ENCODE measurements at places on chromosomes 7 and 10.

DNA sequence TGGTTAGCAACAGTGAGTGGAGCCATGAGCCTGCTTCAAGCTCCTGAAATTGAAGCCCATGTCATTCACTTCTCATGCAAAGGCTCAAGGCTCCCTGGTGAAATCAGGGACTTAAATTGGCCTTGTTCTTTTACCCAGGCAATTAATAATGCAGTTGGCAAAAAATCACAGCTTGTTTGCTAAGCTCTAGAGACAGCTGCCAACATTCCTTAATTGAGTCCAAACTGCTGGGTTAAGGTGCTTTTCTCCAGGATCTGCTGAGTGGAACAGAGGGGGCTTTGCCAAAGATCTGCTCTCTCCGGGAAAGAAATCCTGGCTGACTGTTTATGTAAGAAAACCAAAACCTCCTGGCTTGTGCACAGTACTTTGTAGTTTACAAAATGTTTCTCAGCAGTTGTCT, 257.6 kb upstream of the GHITM start:
- no peak for DNase-seq

DNA sequence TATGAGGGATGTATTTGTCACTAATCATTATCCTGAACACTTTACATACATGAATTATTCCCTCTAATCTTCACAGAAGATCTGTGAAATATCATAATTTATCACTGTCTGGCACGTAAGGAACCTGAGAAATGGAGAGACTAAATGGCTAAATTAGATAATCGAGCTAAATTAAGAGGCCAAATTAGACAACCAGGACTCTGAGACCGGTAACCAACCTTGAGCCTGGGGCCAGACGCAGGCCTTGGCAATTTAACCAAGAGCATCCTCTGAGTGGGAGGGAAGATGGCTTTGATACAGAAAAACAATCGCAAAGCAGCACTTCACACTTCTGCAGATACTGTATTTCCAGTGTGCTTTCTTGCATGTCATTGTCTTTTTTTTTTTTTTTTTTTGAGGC, 21.4 kb downstream of the SVOPL start:
- DNase-seq, result no peak

- no peak for DNase-seq
Measured at GRCh38 chr7:875051-875450, 1.3 kb upstream of the GET4 start.

DNA sequence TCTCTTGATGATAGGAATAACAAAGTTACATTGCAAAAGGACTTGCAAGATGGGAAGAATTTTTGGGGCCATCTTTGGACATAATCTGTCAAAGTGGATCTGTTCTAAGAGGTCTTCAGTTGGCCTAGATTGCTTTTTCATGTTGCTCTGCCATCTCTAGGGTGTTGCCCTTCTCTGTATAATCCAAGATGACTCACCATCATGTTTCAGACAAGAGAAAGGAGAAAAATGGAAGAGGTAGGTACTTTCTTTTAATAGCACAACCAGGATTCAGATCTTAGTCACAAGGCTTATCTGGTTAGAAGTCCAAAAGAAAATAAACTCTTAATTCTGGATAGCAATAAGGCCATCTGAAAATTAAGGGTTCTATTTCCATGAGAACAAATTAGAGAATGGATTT, 38.7 kb upstream of the FOXP2 start:
- DNase-seq, result no peak

- no peak for DNase-seq
Measured at GRCh38 chr7:47830015-47830414, 118.3 kb downstream of the PKD1L1 start.

DNA sequence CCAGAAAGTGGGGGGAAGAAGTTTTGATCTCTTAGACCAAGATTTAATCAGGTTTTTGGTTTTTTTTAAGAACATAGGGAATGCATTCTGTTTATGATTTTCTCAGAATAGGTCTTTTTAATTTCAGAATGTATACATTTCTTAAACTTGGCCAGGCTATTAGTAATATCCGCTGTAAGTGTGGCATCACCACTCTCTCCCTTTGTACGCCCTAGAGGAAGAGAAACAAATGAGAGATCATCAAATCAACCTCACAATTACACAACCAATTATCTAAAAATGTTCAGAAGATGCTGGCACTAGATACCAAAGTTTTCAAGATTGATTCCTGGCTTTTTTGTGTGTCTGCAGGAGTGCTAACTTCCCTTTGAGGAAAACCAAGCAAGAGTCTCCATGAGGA, 70.0 kb downstream of the KLF6 start:
- DNase-seq, result no peak

- DNase-seq, result no peak
Measured at GRCh38 chr10:58516119-58516518, 3.4 kb downstream of the BICC1 start.

GRCh38 chr7:41116817-41117216, 586.1 kb downstream of the INHBA start:
- no peak for DNase-seq

DNA sequence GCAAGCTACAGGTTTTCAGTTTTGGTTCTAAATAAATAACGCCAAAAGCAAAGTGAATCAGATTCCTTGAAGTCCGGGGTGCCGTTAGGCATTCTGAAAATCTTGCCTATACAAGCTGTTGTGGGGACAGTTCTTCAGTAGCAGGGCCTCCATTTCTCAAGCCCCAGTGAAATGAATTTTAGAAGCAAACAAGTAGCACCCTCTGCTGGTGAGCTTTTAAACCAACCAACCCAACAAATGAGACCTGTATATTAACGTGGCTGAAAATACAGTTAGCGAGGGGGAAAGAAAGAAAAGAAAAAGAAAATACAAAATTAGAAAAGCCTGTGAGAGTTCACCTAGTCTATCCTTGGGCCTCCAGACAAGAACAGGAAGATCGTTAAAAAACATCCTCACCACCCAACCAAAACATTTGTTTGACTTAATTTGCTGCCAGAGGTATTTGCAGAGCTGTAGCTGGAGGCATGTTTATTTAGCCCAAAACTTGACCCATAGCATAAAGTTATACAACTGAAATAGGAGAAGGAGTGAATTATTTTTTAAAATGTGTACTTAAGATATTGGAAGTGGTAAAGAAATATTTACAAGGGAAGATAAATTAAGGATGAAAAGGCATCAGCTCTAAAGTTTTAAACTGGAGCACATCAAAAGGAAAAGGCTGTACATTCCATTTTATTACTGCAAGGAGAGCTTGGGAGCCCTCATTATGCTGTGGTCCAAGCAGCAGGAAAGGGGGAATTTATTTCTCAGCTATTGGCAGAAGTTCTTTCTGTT, 98.9 kb downstream of the DYNC1I1 start:
- no peak for DNase-seq

All from CD4-positive, alpha-beta T cell treated with Interleukin-6 at 100 ng/mL for 8 hours (primary cell).